Activated CD8-positive, alpha-beta memory T cell treated with anti-CD3 and anti-CD28 coated beads for 48 hours (primary cell): ENCODE measurements at places on chromosomes 2 and 18.

- DNase-seq = no peak
These were observed 25.4 kb upstream of the SCN7A start for GRCh38 chr2:166519391-166519962.

- no peak for DNase-seq
These were observed 114.5 kb downstream of the PRPF40A start for GRCh38 chr2:152602750-152603149.

GRCh38 chr2:220779511-220779910 lies 792.6 kb downstream of the EPHA4 start:
- no peak for DNase-seq

- no peak for DNase-seq
These were observed 72.5 kb downstream of the WDR7 start for GRCh38 chr18:56723706-56724105.

- no peak for DNase-seq
These were observed 70.0 kb upstream of the PPP1CB start for GRCh38 chr2:28681606-28682005.

DNA sequence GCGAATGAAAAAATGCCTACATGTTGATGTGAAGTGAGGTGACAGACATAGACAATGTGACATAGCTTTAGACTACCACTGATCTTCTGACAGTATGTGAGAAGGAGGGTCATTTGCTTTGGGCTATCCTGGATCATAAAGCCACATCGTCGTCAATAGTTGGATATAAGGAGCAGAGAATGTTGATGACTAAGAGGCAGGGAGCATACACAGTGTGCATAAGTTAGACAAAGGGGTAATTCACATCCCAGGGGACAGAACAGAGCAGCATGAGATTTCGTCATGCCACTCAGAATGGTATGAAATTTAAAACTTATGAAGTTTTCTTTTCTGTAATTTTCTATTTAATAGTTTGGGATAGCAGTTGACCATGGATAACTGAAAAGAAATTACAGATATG lies 403.2 kb downstream of the DSC3 start:
- no peak for DNase-seq

DNA sequence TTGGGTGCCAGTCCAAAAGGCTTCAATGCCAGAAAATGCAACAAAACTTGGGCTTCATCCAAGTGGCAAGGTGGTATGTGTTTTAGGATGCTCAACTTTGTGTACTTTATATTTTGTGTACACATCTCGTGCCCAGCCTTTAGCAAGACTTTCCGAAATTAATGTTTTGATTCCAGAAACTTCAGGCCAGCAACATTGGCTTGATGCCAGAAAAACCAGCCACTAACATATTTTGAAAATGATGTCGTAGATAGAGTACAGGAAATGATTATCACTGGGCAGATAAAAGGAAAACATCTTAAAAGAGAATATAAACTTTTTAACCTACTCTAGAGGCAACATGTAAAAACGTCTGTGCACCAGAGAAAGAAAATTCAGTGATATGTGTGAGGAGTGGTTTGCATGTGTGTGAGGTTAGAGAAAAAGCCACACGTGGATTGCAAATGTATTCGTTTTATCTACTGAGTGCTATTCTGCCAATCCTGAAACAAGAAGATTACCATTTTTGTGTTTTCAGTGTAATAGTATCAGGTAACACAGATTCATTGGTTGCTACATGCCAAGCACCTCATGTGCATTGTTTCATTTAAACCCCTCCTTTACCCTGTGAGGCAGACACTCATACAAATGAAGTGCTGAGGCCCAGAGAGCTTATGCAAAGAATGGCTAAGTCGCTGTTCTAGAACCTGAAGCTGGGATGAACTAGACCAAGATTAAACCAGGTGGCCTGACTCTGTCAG lies 264.8 kb downstream of the C1D start:
- no peak for DNase-seq

- no peak for DNase-seq
These were observed 12.0 kb upstream of the CHRNA1 start for GRCh38 chr2:174776223-174776622.

DNA sequence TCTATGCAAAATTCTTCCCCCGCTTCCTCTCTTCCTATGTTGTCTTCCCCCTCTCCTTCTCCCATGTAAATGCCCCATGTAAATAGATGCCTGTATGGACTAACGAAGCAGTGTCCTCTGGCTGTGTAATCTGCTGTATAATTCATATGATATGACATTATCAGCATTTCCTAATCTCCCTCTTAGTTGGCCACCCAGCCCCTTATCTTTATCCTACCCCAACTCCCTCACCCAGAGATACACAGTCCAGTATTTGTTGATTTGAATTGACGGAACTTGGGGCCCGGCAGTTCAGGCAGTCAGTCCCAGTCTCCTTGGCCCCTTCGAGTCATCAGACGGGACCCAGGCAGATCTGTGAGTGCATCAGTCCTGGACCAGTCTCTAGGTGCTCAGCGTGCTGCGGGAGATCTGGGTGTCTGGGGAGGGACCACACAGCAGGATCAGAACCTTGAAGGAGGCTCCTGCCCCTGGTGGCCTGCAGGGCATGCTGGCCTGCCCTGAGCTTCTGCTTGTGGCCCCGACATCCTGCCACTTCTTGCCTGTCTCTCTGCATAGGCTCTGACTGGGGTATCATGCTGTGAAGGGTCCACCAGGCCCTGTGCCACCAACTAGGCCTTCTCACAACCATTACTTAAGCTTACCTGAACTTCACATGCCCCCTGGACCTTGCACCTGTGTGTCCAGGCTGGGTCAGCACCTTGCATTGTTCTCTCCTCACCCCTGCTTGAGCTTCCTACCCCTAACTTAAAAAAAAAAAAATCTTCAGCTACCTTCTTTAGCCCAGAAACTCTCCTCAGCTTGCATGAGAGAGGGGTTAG lies 88.1 kb upstream of the ATL2 start:
- no peak for DNase-seq

GRCh38 chr2:28951910-28952835 lies 28.9 kb upstream of the TOGARAM2 start:
- DNase-seq = no peak

- no peak for DNase-seq
These were observed 28.5 kb downstream of the SMAD7 start for GRCh38 chr18:48922226-48922800.

DNA sequence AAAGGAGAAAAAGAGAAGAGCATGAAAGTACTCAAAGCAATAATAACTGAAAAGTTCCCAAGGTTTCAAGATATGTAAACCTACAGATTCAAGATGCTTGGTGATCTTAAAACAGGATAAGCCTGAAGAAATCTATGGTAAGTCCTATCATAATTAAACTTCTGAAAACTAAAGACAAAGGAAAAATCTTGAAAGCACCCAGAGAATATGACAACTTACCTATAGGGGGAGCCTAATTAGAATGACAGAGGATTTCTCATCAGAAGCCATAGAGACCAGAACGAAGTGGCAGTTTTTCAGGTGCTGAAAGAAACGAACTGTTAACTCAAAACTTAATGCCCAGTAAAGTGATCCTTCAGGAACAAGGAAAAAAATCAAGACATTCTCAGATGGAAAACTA lies 59.7 kb downstream of the XDH start:
- DNase-seq = no peak

DNA sequence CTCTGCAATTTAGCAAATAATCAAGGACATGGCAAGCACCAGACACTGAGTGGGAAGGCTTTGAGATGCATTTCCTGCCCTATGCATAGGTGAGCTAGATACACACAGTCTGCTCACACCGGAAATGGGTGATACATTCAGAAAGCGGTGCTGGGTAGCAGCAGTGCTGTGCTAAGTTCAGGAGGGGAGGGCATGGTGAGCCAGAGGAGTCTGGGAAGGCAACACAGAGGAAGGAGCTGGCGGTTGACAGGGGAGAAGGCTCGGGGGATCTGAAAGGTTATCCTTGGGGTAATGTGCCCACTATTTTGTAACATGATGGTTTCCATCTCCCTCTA lies 57.4 kb upstream of the EPAS1 start:
- no peak for DNase-seq
